Activated naive CD8-positive, alpha-beta T cell treated with anti-CD3 and anti-CD28 coated beads, Interleukin-2, amount 50 U/mL, for 16 hours (primary cell): ENCODE measurements at places on chromosomes 1 and 21.

- DNase-seq = no peak
Observed at GRCh38 chr1:24341260-24341659, 22.1 kb downstream of the GRHL3 start.

- no peak for DNase-seq
Observed at GRCh38 chr1:174243451-174244000, 84.2 kb downstream of the RABGAP1L start.

DNA sequence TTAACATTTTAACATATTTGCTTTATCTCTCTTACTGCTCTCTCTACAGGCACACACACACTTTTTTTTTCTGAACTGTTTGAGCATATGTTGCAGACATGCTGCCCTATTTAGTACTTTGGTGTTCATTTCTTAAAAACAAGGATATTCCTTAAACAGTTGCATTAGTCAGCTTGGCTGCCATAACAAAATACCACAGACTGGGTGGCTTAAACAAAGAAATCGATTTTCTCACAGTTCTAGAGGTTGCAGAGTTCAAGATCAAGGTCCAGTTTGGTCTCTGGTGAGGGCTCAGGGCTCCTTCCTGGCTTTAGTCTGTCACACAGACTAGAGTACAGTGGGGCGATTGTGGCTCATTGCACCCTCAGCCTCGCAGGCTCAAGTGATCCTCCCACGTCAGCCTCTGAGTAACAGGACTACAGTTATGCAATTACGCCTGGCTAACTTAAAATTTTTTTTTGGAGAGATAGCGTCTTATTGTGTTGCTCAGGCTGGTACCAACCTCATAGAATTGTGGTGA is 46.7 kb downstream of the RPRD2 start:
- no peak for DNase-seq

GRCh38 chr1:52814465-52814864 is 28.1 kb upstream of the ZYG11A start:
- no peak for DNase-seq

- DNase-seq = no peak
Observed at GRCh38 chr1:61109158-61109557, 26.8 kb downstream of the NFIA start.

GRCh38 chr1:2523891-2524609 is 2.3 kb downstream of the PANK4 start:
- no peak for DNase-seq

GRCh38 chr1:92826792-92827191 is 5.0 kb upstream of the RPL5 start:
- DNase-seq = no peak

DNA sequence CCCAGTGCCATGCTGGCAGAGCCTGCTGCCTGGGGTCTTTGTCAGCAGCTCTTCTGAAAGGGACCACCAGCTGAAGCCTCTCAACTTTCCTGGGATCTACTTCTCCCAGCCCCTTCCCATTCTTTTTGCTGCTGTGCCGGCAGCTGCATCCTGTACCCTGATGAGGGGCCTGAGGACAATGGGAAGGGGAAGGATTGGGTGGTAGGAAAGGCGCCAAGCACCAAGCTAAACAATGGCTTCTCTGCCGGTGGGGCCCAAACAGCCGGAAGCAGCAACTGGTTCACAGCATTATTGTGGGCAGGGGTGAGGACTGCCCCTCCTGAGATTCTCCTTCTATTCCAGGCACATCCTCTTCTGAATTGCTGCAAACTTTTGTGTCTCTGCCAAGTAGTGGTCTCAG is 5.0 kb upstream of the EFCAB14 start:
- DNase-seq = no peak

DNA sequence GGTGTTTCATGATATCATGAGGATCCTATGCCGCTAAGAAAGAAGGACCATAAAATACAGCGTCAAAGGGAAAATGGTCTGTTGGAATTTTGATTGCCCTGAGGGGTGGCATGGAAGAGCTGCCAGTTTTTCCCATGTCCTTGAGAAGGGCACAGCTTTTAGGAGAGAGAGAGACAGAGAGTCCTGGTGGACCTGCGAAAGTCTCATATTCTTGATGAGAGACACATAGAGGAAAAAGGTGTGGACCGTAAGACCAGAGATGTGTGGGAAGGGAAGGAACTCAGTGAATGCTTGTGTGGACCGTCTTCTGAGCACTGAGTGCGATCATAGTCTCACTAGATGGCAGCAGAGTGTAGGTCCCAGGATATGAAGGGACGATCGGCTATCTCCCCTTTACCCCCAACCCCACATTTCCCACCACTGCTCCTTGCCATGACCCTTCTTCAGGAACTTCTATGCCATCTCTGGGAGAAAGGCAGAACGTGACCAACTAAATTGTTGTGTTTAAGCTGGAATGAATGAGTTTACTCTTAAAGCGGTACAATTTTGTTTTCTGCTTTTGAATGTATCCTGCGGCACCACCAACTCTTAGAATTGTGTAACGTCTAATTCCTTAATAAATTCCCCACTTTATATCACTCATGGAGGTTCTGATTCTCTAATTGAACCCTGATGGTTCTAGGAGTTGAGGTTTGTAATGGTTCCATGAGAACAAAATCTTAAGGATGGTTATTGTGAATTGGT is 117.7 kb downstream of the CTH start:
- DNase-seq = no peak

DNA sequence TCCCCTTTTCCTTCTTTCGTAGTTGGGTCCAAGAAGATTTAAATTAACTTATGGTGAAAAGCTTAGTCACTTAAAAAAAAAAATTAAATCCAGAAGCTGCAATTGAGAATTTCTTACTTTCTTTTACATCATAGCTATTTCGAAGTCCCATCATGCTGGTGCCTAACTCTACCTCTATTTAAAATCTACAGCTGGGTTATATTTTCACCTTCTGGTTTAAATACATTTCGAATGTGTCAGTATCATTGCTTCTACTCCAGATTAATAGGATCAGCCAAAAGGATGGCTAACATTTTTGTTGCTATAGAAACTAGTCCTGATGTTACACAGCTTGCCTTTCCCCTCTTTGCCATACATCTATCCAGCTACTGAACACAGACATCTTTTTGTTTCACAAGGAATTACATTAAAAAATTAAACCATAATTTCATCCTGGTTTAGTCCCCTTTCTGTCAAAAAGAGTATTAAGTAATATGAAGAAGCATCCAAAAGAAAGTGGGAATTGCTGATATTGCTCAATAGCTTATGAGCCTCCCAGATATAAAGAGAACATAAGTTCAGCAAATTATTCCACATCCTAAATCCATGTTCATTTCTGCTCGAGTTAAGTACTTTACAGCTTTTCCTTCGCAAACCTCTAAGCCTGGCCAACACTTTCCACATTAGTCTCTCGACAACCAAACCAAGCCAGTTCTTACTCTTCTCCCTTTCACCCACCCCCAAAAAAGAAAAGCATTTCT is 396.7 kb upstream of the DAB1 start:
- no peak for DNase-seq
